ENCODE measurements at places on chromosomes 12 and 14. TPM values are rescaled to one million over a fixed set of nuclear protein-coding genes. Genes with fewer than 3 reads are reported as not detected.
A peak's percentile ranks its signal among the peaks of the same experiment; 100 is the strongest.

FSCB gene
- total RNA-seq, result not detected

CACNA2D4 gene
- total RNA-seq, result 1.7 TPM

KDM5A gene
- total RNA-seq, result 36.5 TPM

CISTR gene
- total RNA-seq, result 1.9 TPM

SPIC gene
- total RNA-seq, result not detected

NGB gene
- total RNA-seq, result not detected

SLC15A4 gene
- total RNA-seq, result 15.6 TPM

- no peak for DNase-seq
These were observed 2.3 kb downstream of the CRACR2A start for GRCh38 chr12:3750616-3751015.

- no peak for DNase-seq
These were observed 226.4 kb upstream of the AMIGO2 start for GRCh38 chr12:47306130-47306529.

GRCh38 chr12:58596381-58596780 lies 323.9 kb downstream of the LRIG3 start:
- DNase-seq, result no peak

DNA sequence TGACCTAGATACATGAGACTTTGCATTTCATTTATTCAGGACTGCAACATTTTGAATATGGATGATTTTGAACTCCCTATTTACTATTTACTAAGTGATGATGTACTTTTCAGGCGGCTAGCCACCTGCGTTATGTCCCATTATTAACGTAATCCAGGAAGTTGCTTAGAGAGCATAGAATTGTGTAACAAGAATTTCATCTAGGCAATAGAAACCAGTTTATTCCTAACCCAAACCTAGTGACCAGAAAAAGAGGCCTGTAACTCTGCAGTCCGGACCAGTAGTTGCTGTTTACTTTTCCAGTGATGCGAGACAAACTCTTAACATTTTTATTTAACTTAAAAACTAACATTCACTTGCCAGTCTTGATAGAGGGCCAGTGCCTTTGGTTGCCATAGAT lies 12.3 kb downstream of the NUDT4 start:
- DNase-seq, result no peak

DNA sequence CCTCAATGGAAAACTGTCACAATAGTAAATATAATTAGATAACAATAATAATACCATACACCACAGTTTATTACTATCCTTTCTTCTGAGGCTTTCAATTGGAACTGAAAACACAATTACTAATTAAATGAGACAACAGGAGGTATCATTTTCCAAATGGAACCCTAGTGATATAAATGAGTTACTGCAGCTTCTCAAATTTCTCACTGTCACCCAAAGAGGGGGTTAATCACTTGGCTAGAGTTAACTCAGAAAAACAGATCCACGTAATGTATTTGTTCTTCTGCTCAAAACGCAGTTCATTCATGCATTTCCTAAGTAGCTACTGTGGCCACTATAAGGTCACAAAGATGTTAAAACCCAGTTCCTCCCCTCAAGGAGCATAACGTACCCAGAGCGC lies 120.9 kb upstream of the FOXN3 start:
- DNase-seq, result no peak

DNA sequence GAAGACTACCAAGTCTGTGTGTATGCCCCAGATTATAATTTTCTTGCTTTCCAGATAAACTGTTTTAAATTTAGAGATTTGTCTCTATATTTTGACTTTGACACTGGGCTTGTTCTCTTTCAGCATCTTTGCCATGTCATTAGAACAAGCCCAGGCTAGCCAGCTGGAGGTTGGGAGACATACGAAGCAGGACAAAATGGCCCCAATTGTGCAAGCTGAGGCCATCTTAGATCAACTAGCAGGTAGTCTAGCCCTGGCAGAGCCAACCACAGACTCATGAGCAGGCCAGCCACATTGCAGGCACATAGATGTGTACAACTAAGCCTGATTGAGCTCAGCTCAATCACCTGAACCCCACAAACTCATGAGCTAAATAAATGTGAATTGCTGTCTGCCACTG lies 321.4 kb downstream of the ATP23 start:
- DNase-seq, result no peak

DNA sequence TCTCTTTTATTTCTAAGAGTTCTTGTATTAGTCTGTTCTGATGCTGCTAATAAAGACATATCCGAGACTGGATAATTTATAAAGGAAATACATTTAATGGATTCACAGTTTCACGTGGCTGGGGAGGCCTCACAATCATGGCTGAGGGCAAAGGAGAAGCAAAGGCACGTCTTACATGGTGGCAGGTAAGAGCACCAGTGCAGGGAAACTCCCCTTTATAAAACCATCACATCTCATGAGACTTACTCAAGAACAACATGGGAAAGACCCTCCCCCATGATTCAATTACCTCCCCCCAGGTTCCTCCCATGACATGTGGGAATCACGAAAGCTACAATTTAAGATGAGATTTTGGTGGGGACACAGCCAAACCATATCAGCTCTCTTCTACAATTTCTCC lies 503.0 kb downstream of the NPAS3 start:
- no peak for DNase-seq

DNA sequence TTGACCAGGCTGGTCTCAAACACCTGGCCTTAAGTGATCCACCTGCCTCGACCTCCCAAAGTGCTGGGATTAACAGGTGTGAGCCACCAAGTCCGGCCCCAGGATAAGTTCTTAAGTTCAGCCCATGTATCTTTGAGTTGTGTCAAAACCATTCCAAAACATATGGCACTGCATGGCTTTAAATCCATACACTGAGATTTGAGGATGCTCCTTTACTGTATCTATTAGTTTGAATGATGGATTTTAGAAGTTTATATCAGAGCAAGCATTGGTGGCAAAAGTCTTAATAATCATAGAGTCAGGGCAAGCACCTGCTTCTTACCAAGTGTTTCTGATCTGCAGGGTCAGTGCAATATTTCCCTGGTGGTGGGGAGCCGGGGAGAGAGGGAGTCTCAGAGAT lies 6.1 kb downstream of the KRT6B start:
- DNase-seq, result no peak

- no peak for DNase-seq
These were observed 22.4 kb upstream of the PPM1H start for GRCh38 chr12:62957233-62957953.

- DNase-seq, result peak; percentile 32
These were observed 9.4 kb downstream of the SSPN start for GRCh38 chr12:26204612-26205289.

DNA sequence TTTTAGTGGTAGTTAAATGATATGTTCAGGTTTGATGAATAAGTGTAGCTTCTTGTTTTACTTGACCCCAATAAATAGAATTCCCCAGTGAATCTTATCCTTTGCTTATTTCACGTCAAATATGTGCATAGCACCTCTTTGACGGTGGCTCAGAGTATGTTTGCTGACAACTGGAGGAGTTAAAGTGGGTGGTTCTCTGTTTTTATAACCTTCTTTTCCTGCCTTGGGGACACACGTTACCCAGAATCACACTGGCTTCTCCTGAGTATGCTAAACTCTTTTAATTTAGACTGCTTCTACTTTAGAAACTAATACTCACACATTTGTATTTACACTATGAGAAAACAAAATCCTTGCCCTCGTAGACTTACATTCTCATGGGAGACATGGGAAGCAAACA lies 62.3 kb downstream of the TMTC2 start:
- no peak for DNase-seq

- DNase-seq, result no peak
These were observed 1046.6 kb upstream of the USP15 start for GRCh38 chr12:61213646-61214045.

DNA sequence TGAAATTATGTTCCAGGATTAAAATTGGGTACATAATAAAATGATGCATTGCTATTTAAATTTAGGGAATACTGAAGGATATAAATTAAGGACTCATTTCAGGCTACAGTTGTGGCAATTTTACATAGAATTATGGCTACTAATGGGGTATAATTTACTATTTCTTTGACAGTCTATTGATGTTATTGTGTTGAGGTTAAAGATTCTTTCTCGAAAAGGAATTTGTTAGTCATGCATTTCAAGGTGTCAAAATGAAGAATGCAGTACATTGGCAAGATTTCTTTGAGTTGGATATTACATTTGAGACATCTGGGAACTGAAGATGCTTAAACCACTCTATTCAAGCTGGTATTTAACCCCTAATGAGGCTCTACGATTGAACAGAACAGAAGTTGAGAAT lies 28.3 kb downstream of the SLC5A8 start:
- DNase-seq, result no peak

GRCh38 chr12:92030618-92031017 lies 115.0 kb downstream of the BTG1 start:
- peak; percentile 30 for DNase-seq

- no peak for DNase-seq
These were observed 159.4 kb downstream of the SLC5A8 start for GRCh38 chr12:101050631-101051030.

DNA sequence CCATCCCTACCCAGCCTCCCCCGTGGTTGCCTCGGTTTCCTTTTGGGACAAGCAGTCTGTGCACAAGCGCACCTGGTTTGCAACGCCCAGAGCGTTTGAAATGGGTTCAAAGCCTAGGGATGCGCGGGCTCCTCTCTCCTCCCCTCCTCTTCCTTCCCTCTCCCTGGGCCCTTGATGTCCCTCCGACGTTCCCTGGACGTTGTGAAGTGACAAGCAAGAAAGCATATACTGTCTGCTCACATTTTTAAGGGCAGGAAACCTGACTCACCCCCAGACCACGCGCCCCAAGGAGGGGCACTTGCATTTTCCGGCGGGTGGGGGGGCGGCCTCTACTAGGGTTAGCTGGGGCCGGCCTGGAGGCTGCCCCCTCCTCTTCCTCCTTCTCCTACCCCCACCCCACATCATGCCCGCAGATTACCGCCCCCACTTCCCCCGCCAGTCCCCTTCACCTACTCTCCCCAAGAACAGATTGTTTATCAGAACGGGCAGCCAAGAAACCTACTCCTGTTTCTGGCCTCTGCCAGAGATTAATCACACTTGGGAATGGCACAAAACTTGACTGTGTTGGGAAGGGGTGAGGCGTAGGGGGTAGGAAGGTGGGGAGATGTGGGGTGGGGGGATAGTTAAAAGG lies 9.5 kb upstream of the IRF2BPL start:
- DNase-seq, result peak; percentile 35
